ENCODE measurements at places on chromosomes 12 and 14. TPM values are rescaled to one million over a fixed set of nuclear protein-coding genes. Genes with fewer than 3 reads are reported as not detected.

The PLD4 gene
- total RNA-seq, result not detected

The KCNK10 gene
- total RNA-seq, result 11.0 TPM

The TSHR gene
- total RNA-seq, result not detected

- DNase-seq, result no peak
These were observed 148.0 kb downstream of the APAF1 start for GRCh38 chr12:98793121-98793520.

DNA sequence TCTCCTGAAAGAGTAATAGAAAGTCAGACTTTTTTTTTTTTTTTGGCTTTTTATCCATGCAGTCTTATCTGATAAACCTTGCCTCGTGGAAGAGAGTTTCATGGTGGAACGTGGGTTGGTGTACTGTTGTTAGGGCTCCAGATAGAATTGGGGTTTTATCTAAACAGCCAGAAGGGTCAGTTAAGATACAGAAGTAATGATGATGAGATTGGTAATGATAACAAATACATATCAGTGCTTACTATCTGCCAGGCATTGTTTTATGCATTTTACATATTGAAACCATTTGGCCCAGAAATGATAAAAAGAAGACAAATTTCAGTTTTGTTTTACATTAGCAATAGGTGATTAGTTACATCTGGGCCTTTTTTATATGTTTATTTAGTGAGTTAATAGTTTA is 372.8 kb upstream of the PRICKLE1 start:
- no peak for DNase-seq

The PMEL gene
- total RNA-seq, result 301 TPM

- DNase-seq, result no peak
These were observed 76.8 kb upstream of the WSCD2 start for GRCh38 chr12:108052260-108052659.
